ENCODE measurements at places on chromosomes 1 and 21.

DNA sequence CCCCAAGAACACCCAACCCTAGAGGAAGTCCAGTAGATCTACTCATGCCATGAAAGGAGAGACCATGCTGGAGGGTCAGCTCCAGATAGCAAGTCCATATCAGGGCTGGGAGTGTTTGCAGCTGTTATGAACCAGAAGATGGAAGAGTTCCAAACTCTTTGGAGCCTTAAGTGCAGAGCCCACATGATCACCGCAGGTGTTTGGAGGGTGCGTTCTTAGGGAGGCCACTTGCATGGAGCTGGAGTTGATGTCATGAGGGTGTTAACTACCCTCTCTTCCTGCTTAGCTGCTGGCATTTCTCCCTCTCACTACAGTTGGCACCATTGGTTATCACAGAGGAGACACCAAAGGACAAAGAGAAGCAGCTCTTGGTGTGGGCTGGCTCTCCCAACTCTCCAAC lies 616.9 kb downstream of the AJAP1 start:
- DNase-seq = no peak

DNA sequence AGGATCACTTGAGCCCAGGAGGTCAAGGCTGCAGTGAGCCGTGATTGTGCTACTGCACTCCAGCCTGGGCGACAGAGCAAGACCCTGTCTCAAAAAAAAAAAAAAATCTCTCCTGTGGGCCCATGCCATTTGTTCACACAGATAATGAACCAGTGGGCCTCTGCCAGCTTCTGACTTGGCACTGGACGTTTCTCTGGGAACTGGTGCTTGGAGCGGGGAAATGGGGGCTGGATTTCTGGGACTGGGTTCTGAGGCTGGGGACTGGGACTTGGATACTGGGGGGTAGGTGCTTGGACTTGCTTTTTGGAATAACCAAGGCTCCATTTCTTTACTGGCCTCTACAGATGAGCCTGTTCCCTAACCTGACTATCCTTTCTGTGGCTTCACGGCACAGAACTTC lies 9.7 kb downstream of the IFI6 start:
- no peak for DNase-seq

- peak; percentile 92 for DNase-seq
Observed at GRCh38 chr1:221565711-221566110, 176.2 kb downstream of the DUSP10 start.

- DNase-seq = no peak
Observed at GRCh38 chr1:147388969-147389368, 146.5 kb downstream of the CHD1L start.

- no peak for DNase-seq
Observed at GRCh38 chr1:70820995-70821394, 226.6 kb downstream of the PTGER3 start.

All from SHP77 treated with DMSO at 0.1 percent for 48 hours (cell line).